ENCODE measurements at places on chromosomes 2 and 18.

- no peak for DNase-seq
These were observed 259.8 kb upstream of the SALL3 start for GRCh38 chr18:78719821-78720220.

DNA sequence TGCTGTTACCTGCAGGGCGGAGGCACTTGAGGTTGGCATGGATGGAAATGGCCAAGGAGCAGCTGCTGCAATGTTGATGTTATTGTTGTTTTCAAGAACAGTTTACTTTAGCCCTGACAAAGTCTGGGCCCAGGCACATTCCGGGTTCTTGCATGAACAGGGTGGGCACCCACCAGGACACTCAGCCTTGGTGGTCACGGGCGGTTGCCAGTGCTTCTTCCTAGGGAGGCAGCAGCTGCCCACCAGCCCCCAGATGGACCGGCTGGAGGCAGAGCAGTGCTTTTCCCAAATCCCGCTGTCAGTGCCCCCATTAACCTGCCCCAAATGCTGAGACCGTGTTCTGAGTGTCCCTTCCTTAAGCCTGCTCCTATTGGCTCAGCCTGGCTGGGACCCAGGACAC lies 38.5 kb upstream of the B3GNT7 start:
- no peak for DNase-seq

- DNase-seq, result no peak
These were observed 59.9 kb downstream of the ADI1 start for GRCh38 chr2:3459185-3460015.

GRCh38 chr2:143988082-143988481 lies 531.8 kb downstream of the ZEB2 start:
- DNase-seq, result no peak

GRCh38 chr2:239979243-239980023 lies 45.7 kb downstream of the NDUFA10 start:
- DNase-seq, result no peak

DNA sequence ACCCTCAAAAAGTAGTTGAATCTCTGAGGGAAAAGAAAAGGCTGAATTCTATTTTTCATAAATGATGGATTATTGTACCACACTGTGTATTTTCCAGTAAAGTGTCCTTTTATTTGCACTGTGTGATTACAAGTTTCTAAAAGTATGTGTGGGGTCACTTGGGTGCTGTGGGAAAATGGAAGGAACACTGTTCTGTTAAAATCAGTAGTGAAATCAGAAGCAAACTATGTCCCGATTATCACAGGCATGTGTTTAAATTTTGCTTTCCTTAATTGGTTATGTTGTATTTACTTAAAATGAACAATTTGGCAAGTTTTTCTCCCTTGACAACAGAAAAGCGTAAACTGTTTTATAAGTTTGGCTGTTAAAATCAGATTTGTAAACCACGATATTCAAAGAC lies 353.1 kb downstream of the ARHGAP15 start:
- DNase-seq, result no peak

DNA sequence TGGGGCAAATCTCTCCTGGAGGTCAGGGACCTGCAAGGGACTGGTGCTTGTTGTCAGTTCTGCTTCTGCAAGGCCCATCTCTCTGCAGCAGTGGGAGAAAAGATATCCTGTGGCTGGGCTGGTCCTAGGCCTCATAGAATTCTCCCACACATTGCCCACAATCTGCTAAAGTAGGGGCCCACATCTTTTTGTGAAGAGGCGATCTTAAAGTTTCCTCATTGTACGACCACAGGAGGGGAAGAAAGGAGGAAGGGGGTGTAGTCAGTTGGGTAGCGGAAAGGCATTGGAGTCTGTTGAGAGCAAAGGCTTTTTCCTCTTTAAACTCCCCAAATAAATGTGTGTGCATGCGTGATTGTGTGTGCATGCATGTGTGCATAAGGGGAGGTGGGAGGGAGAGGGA lies 145.3 kb downstream of the SLC4A3 start:
- no peak for DNase-seq

GRCh38 chr2:201795607-201796477 lies 10.5 kb upstream of the CDK15 start:
- DNase-seq, result peak; percentile 33

DNA sequence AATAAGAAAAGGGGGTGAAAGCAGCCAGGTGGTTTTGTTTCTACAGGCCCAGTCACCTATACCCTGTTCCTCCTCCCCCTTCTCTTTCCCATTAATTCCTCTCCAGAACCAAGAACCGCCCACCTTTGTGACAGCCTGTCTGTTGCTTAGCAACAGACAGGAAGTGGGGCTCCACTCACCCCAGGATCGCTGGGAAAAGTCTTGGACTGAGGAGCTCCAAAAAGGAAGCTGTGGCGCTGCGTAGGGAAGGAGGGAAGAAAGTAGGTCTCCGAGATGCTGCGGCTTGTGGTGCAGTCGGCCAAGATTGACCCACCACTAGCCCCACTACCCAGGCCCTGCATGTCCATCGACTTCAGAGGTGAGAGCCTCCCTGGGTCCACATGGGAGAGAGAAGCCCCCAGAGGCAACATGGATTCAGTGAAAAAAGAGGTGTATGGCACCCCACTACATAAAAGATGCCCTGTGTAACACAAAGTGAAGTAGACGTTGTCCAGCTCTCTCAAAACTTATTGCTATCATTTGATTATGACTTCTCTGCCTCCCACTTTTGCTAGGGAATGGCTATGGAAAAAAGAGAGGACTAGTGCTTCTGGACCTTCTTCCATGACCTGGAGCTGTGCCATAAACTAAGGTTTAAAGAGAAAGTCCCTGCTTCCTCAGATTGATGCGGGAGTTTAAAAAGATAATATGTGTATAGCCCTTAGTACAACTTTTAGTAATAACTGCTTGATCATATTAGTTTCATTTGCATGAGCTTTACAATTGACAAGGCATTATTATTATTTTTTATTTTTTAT lies at the start of gene FER1L5:
TSS of gene FER1L5 (plus strand) at position 201 of the 797 bp plus-strand sequence. CDS start at position 274, 73 bp downstream.
- no peak for DNase-seq

GRCh38 chr18:56136105-56136504 lies 502.3 kb downstream of the TXNL1 start:
- no peak for DNase-seq

GRCh38 chr18:55376387-55376786 lies 211.6 kb downstream of the TCF4 start:
- peak; percentile 80 for DNase-seq

- DNase-seq, result no peak
These were observed 85.3 kb downstream of the NPAS2 start for GRCh38 chr2:100905132-100905805.

- DNase-seq, result no peak
These were observed 57.6 kb downstream of the NCKAP1 start for GRCh38 chr2:182980652-182981051.

DNA sequence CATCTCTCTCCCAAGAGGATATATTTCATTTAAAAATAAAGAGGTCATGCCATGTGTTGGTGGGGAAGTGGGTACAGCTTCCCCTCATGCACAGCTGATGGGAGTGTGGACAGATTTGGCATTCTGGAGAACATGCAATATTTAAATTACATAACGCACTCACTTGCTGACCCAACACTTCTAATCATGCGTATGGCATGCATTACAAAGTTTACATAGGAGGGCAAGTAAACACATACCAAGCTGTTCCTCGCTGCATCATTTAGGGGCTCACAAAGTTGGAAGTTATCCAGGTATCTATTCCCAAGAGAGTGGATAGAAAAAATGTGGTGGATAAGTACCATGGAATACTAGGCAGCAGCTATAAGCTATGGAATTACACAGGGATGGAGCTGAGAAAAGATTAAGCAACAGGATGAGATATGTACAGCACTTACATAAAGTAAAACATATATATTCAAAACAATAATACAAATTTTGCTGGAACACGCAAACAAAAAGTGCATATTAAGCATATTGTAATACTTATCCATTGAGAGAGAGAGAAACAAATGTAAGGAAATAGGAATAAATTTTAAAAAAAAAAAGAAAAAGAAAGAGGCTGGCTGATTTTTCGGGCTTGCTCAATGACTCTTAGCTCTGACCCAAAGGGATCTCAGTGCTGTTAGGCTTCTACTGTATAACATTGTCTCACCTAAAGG lies 11.0 kb downstream of the CYP1B1 start:
- peak; percentile 37 for DNase-seq

DNA sequence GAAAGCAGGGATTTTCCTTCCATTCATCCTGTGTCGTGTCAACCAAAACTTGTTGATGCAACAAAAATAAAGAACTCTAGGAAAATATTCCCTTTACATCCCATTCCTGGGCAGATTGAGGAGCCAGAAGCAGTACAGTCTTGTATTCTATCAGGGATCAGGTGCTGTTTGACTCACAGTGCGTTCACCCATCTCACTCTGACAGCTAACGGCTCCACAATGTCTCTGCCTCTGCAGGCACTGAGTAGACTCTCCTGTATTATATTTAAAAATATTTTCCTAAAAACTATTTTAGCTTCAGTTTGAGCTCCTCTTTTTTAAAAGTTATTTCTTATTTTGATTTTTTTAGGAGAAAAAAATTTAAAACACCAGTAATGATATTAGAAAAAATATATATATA lies 600.6 kb upstream of the SALL3 start:
- DNase-seq, result no peak

DNA sequence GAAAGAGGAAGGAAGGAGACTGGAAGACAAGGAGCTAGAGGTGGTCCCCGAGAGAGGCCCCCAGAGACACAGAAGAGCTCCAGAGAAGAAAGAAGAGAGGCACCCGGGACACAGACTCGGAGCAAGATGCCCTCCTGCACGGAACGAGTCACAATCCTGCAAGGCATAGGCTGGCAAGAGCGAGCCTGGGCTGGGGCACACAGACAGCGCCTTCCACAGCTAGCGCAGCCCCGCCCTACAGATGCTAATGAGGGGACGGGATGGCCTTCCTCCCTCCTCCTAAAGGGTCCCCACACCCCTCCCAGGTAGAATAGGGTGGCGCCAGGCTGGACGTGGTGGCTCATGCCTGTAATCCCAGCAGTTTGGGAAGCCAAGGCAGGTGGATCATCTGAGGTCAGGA lies 19.8 kb upstream of the GPR17 start:
- no peak for DNase-seq

DNA sequence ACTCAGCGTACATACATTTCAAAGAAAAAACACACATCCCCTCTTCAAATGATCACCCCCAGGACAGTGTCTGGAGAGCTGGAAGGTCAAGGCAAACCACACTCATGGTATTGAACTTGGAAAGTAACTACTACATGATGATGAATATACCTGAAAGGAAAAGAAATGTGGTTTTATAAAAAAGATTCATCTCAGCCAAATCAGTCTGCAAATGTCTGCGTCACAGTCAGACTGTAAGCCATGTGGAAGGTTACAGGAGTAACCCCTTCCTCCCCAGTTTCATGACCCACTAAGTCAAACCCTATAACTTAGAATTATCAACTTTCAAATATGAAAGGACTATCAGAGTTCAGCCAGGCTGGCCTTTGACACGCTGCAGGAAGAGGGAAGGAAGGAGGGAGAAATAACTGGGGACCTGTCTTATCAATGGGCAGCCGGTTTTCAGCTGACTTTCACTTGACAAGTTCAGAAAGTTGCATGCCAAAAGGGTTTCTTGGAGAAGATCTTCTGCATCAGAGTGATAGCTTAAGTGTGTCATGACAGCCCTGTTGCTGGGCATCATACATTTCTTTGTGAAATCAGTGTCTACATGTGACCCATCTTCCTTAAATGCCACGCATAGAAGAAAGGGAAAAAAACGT lies 7.0 kb upstream of the BMP10 start:
- DNase-seq, result no peak

DNA sequence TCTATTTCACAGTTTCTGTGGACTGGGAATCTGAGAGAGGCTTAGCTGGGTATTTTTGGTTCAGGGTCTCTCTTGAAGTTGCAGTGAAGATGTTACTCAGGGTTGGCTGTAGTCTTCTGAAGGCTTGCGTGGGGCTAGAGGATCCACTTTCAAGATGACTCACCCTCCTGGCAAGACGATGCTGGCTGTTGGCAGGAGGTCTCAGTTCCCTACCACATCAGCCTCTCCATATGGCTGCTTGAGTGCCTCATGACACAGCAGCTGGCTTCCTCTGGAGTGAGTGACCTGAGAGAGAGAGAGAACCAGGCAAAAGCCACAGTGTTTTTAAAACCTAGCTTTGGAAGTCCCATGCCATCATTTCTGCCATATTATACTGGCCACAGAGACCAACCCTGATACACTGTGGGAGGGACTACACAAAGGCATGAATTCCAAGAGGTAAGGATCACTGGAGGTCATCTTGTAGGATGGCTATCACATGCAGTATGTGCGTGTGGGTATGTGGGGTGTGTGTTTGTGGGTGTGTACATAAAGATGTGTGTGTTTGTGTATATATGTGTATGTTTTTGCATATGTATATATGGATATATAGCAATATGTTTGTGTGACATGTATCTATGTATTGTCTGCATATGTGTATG lies 25.1 kb downstream of the DNPEP start:
- DNase-seq, result peak; percentile 86

DNA sequence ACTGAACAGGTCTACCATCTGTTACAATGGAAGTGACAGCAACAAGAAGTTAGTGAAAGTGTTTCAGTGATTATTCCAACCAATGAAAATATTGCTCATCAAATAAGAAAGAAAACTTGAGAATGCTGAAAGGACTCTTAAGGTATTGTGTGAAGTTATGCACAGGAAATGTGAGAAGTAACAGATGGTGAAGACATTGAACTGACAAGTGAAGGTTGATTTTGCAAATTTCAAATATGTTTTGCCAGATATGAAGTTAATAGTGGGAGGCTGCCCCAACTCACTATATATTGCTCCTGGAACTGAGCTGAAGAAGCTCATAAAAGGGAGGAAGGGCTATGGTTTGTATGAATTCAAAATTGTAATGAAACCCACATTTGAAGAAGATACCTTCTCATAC lies 97.5 kb downstream of the PHLPP1 start:
- DNase-seq, result no peak

GRCh38 chr2:152486737-152487400 lies 151.9 kb downstream of the FMNL2 start:
- DNase-seq, result peak; percentile 36

- DNase-seq, result no peak
These were observed 31.4 kb downstream of the MAP4K4 start for GRCh38 chr2:101728865-101729264.

- no peak for DNase-seq
These were observed 1133.0 kb upstream of the LRRTM1 start for GRCh38 chr2:81437456-81438000.
